ENCODE measurements at places on chromosomes 16 and 17. TPM values are rescaled to one million over a fixed set of nuclear protein-coding genes. Genes with fewer than 3 reads are reported as not detected.

GRCh38 chr17:74738051-74738996 is 1.3 kb downstream of the RAB37 start:
- no peak for DNase-seq

- no peak for DNase-seq
Observed at GRCh38 chr17:56309897-56310296, 156.6 kb downstream of the ANKFN1 start.

DNA sequence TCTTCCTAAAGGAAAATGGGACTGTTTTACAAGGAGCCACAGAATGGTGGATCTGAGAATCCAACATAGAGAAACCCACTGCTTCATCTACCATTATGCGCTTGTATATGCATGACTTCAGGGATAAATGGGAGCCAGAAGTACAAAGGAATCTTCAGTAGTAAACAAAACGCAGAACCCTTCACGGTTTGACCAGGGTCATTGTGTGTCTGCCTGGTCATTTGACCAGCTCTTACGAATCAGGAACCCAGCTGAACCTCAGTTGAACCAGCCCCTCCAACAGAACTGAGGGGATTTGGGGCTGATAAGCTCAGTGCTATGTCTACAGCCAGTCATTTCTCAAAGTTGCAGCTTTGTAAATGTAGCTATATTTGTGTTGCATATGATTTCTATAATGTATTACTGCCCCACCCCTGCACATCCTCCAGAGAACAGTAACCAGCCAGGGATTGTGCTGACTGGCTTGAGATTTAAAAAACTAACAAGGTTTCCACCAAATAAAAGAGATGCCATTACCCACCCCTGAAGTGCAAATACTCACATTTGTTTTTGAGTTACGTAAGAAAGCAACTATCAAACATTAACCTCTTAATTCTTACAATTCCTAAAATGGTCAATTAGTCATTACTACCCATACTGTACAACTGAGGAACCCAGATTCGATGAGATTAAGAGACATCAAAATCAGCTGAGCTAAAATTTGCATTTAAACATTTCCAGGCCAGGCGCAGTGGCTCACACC is 6.3 kb downstream of the CMTM4 start:
- DNase-seq = no peak

- no peak for DNase-seq
Observed at GRCh38 chr16:86771506-86772460, 193.4 kb downstream of the FOXL1 start.

DNA sequence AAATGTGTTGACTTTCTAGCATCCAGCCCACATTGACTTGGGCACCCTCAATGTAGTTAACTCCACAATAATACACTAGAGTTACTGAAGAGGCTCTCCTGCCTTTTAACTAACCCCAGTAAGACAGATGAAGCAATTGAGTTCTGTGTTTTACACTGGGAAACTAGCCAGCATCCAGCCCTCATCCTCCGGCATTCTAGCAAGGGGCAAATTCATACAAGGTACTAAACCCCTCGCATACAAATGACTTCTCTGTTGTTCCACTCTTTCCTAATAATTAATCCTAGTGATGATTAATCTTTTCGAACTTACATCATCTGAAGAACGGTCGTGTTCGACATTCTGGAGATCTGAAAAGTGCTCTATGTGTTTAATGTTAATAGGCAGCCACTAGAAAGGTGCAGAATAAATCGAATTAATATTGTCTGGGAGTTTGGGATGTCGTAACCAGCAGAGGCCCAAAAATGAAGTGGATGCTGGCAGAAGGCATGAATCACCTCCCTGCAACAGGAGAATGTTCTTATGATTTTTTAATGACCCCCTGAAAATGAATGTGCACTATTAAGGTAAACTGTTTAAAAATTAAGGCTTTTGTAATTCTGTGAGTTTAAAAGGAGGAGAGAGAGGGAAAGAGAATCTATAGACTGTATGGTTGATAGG is 249.4 kb downstream of the SNX29 start:
- DNase-seq = no peak

- DNase-seq = no peak
Observed at GRCh38 chr17:55545806-55546205, 34.6 kb upstream of the SMIM36 start.

DNA sequence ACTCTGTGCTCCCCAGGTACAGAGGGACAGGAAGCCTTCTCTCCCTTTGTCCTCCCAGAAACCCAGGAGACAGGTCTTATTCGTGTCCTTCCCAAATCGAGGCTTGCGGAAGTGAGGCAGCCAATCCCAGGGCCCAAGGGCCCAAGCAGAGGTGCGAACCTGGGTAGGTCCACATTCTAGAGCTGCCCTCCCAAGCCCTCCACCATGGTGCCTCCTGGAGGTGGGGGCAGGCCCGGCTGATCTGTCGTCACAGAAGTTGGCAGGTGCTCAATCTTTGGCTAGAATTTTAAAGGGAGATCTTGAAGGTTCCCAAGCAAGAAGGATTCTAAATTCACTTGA is 21.5 kb downstream of the MRC2 start:
- no peak for DNase-seq

- DNase-seq = no peak
Observed at GRCh38 chr16:87671221-87671620, 68.9 kb downstream of the JPH3 start.

DNA sequence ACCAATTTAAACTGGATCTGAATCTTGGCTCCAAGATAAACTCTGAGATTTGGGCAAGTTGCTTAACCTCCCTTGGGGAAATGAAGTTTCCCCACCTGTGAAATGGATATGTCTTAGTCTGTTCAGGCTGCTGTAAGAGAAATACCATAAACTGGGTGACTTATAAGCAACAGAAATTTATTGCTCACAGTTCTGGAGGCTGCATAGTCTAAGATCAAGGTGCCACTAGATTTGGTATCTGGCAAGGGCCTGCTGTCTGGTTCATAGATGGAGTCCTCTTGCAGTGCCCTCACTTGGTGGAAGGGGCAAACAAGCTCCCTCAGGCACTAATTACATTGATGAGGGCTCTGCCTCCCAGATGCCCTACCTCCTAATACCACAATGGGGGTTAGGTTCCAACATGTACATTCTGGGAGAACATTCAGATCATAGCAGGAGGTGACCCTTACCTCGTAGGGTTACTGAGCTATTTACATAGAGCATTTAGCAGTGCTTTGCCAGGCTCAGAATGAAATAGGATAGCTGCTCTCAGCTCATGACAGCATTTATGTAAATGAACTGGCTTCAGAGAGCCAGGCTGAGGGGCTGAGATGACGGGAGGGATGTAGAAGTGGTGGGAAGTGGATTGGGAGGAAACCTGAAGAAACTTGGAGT is 83.9 kb downstream of the SPECC1 start:
- no peak for DNase-seq

- no peak for DNase-seq
Observed at GRCh38 chr17:10013365-10014112, 108.5 kb upstream of the RCVRN start.

GRCh38 chr16:87733190-87733589 is 32.6 kb downstream of the KLHDC4 start:
- no peak for DNase-seq

GRCh38 chr17:54770836-54771235 is 129.8 kb upstream of the TOM1L1 start:
- DNase-seq = no peak

DNA sequence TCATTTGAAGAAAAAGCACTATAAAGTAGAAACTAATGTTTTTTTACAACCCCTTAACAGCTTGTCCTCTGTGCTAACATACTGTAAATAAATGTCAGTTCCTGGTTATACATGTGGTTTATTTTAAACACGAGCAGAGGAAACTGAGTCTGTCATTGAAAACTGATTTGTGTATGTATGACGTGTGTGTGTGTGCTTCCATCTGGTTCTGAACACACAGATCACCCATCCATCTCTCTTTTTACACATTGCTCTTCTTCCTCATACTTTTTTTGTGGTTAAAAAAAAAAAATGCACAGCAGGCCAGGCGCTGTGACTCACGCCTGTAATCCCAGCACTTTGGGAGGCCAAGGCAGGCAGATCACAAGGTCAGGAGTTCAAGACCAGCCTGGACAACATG is 49.5 kb downstream of the ZNF423 start:
- DNase-seq = no peak

KRTAP4-9 gene
- polyA plus RNA-seq = not detected

KRT17 gene
- 7.0 TPM for polyA plus RNA-seq
